ENCODE measurements at places on chromosomes 7 and 10.

- no peak for DNase-seq
Observed at GRCh38 chr7:7612519-7612918, 28.0 kb upstream of the UMAD1 start.

- DNase-seq, result no peak
Observed at GRCh38 chr7:24700521-24701260, 56.6 kb downstream of the GSDME start.

DNA sequence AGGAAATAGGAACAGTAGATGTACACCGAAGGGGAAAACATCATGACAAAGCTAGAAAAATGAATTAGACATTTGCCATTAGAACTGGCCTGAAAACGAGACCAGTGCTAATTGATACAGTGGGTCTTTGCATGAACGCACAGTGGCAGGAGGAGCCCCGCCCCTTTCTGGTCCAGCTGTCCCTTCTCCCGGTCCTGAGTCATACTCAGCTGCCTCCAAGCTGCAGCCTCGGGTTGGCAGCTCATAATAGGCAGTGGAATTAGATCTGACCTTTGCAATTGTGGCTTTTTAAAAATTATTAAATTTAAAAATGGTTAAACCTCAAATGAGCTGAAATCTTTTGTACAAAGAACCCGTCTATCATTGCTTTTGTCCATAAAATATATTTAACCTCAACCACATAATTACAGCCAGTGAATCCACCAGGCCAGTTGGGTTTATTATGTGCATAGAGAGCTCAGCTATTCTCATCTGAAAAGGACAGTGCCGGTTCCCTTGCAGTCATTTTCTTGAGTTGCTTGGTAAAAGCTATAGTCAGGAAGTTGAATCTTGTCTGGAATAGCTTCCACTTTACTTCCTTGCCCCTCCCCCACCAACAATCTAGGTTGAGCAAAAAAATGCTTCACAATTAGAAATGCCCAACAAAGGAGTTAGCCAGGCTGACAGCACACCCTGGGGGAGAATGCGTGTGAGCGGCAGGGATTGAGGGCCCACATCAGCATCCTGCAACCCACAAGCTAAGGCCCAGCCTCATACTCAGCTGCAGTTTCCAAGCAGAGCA is 147.1 kb downstream of the BUB3 start:
- no peak for DNase-seq

- DNase-seq, result no peak
Observed at GRCh38 chr10:77392851-77393250, 244.8 kb downstream of the KCNMA1 start.

DNA sequence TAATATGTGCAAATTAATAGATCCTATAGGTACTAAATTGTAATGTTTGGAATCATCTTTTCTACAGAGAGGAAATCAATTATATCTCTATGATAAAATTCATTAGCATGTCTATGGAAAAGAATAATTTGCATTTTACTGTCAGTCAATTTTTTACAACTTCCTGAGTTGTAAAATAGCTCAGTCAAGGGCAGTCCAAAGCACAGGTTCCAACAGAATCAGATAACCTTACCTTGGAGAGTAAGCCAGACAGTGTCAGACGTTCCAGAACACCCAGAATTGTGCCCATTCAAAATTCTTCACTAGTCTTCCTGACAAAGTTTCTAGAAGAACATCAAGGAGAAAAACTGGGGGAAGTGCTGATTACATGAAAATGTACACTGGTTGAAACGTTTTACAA is 31.1 kb upstream of the IMMP2L start:
- no peak for DNase-seq

GRCh38 chr10:76106611-76107010 is 675.2 kb downstream of the LRMDA start:
- no peak for DNase-seq

DNA sequence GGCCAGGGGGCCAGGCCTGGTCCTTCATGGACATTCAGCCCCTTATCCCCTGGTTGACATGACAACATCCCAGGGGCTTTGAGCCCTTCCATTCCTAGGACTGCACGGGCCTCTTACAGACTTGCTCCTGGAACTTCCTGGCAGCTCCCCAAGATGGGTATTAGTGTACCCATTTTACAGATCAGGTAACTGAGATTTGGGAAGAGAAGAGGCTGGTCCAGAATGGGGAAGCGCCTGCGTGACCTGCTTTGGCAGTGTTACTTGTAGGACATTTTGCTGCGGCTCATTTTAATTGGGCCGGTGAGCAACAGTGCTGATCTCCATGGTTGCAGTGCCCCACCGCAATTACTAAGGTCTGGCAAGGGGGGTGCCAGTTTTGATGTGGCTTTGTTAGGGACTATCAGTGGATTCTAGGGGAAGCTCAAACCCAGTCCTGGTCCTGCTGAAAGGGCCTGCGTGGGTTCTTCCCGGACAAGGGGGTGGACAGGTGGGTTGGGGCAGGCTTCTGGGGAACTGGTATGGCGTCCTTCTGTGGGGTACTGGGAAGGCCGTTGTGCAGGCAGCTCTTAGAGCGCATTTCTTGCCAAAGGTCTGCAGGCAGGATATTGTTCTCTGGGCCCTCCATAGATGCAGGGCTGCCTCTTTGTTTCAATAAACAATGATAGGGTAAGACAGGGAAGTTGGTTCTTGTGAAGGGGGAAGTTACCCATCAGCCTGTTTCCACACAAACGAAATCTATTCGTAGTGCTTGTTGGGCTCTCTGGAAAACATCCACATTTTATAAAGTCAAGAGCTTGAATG is 137.6 kb downstream of the RGS10 start:
- no peak for DNase-seq

- DNase-seq, result peak; percentile 51
Observed at GRCh38 chr10:120824881-120825309, 26.3 kb upstream of the WDR11 start.

DNA sequence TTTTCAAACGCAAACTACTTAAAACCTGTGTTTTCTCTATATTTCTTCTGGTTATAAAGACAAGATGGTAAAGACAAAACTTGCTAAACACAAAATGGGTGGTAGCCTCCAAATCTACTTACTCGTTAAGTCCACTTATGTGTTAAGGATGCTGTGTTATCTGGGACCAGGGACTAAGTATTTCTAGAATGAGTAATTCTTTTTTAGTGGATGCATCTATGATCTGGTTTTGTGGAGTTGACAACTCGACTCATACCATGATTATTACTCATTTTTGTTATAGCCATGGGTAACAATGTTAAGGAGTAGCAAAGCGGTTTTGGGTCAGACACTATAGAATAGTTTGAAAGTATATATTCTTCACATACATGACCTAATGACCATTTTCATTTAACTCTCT is 239.5 kb upstream of the FOXP2 start:
- DNase-seq, result no peak

DNA sequence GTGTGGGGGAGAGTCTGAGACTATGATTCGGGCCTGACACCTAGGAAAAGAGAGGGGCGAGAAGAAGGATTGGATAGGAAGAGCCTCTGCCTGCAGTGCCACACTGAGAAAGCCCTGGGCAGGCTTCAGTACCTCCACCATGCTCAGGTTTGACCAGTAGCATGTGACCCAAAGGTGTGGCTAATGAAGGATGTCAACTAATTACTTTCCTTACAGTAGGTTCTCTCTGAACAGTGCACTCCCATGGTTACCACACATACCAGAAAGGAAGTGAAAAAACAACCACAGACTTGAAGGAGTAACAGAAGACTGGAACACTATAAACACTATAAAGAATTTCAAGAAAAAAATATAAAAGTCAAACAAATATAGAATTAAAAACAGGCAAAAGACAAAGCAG is 46.2 kb downstream of the SEM1 start:
- no peak for DNase-seq

GRCh38 chr7:2812114-2812487 is 32.0 kb downstream of the GNA12 start:
- DNase-seq, result no peak

- DNase-seq, result no peak
Observed at GRCh38 chr7:40802497-40802896, 667.7 kb downstream of the SUGCT start.

DNA sequence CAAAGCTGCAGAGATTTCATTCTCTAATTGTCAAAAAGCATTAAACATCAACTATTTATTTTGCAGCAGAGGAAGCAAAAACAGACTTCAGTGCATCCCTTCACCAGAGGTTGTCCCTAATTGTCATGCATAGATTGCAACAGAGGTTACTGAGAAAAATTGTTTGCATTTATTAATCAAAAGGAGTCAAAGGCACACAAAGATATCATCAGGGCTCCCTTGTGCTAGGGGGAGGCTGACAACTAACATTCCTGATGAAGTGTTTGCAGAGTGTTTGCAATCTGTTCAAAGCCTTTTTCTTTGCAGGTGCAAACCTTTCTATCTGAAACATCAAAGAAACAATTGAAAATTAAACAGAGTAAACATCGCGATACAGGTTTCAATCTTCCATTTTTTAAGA is 227.5 kb downstream of the TEX36 start:
- no peak for DNase-seq

GRCh38 chr10:28849821-28850220 is 172.5 kb downstream of the BAMBI start:
- no peak for DNase-seq

GRCh38 chr10:95445223-95445836 is 115.8 kb downstream of the SORBS1 start:
- no peak for DNase-seq

DNA sequence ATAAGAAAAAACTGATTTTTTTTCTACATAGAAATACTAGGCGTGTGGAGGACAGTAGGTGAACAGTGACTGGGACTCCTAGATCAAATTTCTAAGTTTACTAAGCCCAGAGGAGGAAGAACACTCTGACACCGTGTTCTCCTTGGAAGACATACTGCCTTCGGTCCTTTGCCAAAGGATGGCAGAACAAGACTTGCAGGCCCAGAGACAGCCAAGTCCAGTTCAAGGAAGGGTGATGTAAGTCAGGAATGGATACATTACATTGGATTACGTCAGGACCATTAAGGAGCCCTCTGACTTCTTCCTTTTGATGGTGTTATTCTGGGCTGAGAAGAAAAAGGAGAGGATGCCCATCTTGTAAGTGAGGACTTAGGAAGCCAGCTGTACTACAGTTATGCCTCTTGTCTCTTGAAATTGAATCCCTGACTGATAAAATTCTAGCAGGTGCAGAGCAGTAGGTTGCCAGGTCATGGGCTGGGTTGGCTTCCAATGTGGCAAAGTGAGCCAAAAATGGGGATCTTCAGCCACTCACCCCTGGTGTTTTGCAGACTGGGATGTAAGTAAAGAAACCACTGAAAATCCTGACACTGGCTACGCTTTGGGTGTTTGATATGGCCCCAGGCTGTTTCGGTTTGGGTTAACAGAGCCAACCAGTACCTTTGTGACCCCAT is 45.1 kb downstream of the RELN start:
- DNase-seq, result no peak

DNA sequence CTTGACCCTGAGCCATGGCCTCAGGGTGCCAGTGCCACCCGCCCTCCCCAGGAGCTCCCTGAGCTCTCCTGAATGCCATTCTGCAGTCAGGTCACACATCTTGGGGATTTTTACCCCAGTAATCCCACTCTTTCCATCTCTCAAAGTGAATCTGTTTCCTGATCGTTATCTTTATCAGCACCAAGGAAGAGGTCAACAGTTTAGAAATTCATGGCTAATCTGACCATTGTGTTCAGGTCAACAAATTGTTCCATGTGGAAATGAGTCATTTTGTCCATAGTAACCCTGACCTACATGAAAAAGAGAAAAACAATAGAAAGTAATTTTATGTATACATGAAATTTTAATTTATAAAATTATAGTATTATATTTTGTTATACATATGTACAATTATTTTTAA is 28.8 kb upstream of the ZNF488 start:
- peak; percentile 35 for DNase-seq

GRCh38 chr7:98733036-98733435 is 116.0 kb downstream of the NPTX2 start:
- DNase-seq, result peak; percentile 54

- DNase-seq, result no peak
Observed at GRCh38 chr7:129776362-129776722, 164.8 kb downstream of the NRF1 start.

DNA sequence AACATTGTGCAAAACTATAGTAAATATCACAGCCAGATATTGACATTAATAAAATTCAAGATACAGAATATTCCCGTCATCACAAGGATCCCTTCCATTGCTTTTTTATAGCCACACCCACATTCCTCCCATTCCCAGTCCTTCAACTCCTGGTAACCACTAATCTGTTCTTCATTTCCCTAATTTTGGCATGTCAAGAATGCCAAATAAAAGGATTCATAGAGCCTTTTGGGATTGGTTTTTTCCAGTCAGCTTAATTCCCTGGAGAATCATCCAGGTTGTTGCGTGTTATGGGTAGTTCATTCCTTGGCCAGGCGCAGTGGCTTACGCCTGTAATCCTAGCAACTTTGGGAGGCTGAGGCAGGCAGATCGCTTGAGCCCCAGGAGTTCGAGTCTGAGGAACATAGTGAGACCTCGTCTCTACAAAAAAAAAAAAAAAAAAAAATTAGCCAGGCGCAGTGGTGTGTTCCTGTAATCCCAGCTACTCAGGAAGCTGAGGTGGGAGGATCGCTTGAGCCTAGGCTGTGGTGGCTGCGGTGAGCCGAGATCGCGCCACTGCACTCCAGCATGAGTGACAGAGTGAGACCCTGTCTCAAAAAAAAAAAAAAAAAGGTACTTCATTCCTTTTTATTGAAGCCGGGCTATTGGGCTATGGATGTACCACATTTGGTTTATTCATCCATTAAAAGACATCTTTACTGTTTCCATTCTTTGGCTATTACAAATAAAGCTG is 2.7 kb downstream of the OGDH start:
- no peak for DNase-seq

GRCh38 chr7:91519241-91520158 is 255.3 kb downstream of the FZD1 start:
- DNase-seq, result no peak

GRCh38 chr10:75250934-75251333 is 15.2 kb upstream of the COMTD1 start:
- no peak for DNase-seq

DNA sequence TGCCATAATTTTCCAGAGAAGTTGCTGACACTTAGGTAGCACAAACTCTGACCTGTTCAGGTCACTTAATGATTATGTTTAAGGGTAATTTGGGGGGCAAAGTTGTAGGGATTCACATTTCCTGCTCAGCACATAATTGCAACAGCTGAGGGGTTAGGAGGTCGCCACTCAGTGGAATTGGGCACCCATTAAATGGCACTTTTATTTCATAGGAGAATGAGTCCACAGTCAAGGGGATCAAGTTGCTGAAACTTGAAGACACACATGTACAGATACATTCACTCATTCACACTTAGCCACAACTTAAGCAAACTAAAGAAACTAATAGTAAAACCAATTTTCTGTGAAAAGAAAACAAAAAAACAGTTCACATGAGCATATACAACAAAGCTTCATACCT is 1.5 kb downstream of the PCDH15 start:
- DNase-seq, result no peak

GRCh38 chr10:130368761-130369560 is 232.8 kb downstream of the GLRX3 start:
- no peak for DNase-seq

DNA sequence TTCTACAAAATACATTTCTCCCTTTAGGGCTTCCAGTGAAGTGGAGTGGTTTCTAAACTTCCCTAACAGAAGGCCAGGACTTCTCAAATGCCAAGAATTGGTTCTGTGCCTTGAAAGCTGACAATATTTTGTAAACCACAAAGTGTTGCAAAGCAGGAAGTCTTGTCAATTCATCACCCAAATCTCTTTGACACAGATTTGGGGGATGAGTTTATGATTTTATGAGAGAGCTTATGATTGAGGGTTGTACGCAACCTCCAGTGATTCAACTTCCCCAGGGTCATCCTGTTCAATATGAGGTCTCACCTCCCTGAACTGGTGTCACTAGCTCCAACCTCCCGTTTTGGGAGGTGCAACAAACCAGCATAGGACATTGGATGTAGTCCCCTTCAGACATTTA is 83.7 kb downstream of the PRLHR start:
- no peak for DNase-seq

GRCh38 chr10:88819290-88819689 is 16.8 kb downstream of the LIPM start:
- DNase-seq, result no peak
